NCI-H526 (cell line): ENCODE measurements at places on chromosomes 4 and X.

DNA sequence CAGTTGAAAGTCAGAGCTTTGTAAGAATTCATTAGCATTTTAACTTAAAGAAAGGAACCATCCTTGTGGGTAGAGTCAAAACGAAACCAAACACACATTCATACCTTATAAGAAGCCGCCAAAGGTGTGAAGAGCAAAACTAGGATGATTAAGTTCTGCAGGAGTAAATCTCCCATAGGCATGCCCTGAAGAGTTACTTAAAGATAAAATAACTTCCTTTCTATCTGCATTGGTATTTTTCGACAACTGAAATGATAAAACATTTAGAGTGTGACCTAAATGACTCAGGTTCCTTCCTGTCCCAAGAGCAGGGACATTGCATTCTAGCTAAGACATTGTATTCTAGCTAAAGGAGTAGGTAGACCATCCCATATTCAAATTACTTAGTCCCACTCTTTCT lies 75.3 kb downstream of the BCOR start:
- DNase-seq, result no peak

GRCh38 chr4:103075894-103076746 lies 441 bp downstream of the SLC9B2 start:
- DNase-seq, result peak; percentile 44

DNA sequence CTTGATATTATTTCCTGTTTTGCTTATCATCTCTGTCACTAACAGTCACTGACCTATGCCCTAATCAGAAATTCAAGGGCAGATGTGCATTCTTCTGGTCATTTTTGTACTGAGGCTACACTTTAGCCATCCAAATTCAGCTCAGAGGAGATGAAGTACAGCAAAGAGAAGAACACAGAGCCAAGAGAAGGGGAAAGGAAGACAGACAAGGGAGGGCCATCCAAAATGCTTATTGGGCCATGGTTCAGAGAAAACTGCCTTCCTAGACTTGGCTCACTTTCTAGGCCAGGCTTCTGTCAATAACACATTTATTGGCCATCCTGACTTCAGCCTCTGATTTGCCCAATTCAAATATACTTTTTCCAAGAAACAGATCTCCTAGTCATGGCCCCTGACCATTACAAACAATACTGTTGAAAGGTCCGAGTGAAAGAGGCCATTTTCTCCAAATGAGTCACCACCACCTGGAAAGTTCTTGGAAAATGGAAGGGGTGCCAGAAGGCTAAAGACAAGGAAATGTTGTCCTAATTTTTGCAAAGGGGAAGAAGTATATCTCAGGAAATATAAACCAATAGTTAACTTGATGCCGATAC lies 56.4 kb downstream of the DCX start:
- DNase-seq, result no peak

DNA sequence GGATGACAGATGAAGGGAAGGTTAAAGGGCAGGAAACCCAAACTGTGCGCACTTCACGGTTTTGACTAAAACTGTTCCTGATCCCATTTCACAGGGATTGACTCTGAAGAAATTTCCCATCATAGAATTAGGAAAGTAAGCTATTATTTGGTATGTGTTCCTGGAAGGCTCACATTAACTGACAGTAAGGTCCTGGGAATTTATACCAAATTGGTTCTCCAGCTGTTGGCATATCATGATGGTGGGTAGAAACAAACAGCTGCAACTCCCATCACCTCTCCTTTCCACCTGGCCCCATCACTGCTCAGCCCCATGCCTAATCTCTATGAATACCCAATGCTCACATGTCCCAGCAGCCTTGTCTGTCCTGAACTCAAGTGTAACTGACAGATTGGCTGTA lies 121.2 kb downstream of the GPC3 start:
- no peak for DNase-seq

- no peak for DNase-seq
Observed at GRCh38 chr4:142474398-142475087, 371.6 kb downstream of the INPP4B start.

DNA sequence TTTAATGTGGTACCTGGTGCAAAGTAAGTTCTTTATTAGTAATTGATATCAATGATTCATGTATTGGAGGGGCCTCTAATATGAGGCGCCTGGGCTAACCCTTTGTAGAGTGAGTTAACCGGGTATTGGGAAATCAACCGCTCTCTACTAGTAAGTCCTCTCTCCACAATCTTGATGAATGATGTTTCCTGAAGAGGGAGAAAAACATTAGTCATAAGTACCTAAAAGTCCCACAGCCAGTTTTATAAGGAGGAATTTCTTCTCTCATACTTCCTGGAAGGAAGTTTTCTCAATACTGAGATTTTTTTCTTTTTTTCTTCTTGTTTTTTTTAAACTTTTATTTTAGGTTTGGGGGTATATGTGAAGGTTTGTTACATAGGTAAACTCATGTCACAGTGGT lies 62.3 kb downstream of the AGTR2 start:
- no peak for DNase-seq

- DNase-seq, result no peak
Observed at GRCh38 chr4:176883681-176884418, 91.1 kb upstream of the VEGFC start.

- no peak for DNase-seq
Observed at GRCh38 chrX:10811111-10811510, 190.7 kb upstream of the MID1 start.
